A172 (cell line): ENCODE measurements at places on chromosomes 16 and 17. TPM values are rescaled to one million over a fixed set of nuclear protein-coding genes. Genes with fewer than 3 reads are reported as not detected.

The ROGDI gene
- 25.8 and 33.3 TPM in 2 replicates for total RNA-seq

The CD300LD gene
- total RNA-seq: not detected in 2 replicates

The KCNJ12 gene
- 0.03 and 0.05 TPM in 2 replicates for total RNA-seq

The KCNH4 gene
- 0.02 TPM in 1 of 2 replicates, not detected in the other for total RNA-seq

The PROCA1 gene
- 1.2 and 2.0 TPM in 2 replicates for total RNA-seq

The C16orf86 gene
- total RNA-seq: not detected in 2 replicates

The KCTD2 gene
- total RNA-seq: 25.6 and 25.7 TPM in 2 replicates

The RBFOX1 gene
- total RNA-seq: not detected in 2 replicates

The LPO gene
- not detected in 2 replicates for total RNA-seq

The SNN gene
- total RNA-seq: 20.7 and 30.9 TPM in 2 replicates

The TSPAN10 gene
- 5.7 and 6.8 TPM in 2 replicates for total RNA-seq

The ZPBP2 gene
- not detected in 2 replicates for total RNA-seq

The METTL2A gene
- total RNA-seq: 36.8 and 38.7 TPM in 2 replicates

The CIITA gene
- 0.07 TPM in 1 of 2 replicates, not detected in the other for total RNA-seq

The WFDC1 gene
- not detected in 2 replicates for total RNA-seq

GRCh38 chr16:54542805-54543505 lies 256.4 kb upstream of the IRX3 start:
- no peak for DNase-seq

DNA sequence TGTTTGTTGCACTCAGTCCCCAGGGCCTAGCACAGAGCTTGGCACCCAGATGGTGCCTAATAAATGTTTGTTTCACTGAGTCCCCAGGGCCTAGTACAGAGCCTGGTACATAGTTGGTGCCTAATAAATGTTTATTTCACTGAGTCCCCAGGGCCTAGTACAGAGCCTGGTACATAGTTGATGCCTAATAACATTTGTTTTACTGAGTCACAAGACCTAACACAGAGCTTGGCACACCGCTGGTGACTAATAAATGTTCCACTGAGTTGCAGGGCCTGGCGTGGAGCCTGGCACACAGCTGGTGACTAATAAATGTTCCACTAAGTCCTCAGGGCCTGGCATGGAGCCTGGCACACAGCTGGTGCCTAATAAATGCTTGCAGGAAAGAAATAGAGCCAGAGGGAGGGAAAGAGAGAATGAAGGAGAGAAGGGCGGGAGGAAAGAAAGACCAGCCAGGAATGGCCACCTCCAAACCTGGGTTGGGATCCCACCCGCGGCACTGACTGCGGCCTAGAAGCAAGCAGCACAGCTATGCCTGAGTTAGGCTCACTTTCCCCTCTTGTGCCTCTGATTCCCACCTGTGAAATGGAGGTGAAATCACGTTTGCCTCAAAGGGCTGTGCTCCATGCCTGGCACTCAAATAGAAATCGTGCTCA lies 7.5 kb downstream of the SLC5A11 start:
- no peak for DNase-seq

GRCh38 chr16:27945233-27945973 lies 118.1 kb downstream of the GSG1L start:
- no peak for DNase-seq

GRCh38 chr16:79401157-79401556 lies 199.4 kb downstream of the MAF start:
- no peak for DNase-seq

DNA sequence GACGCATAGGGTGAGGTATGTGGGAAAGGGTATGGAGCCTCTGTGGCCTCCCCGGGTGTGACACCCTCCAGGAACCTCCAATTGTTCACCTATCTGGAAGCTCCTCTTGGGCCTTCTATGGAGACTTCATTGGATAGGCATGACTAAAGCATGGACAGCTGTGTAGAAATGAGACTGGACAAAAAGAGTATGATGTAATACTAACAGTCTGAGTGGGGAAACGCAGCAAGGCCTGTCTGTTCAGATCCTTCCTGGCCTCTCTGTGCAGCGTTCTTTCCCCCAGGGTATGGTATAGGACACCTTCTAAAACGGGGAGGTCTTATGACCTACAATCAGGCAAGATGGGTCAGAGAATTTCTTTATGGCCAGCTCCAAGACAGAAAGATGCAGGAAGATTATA lies 30.7 kb upstream of the CCNF start:
- DNase-seq: no peak

DNA sequence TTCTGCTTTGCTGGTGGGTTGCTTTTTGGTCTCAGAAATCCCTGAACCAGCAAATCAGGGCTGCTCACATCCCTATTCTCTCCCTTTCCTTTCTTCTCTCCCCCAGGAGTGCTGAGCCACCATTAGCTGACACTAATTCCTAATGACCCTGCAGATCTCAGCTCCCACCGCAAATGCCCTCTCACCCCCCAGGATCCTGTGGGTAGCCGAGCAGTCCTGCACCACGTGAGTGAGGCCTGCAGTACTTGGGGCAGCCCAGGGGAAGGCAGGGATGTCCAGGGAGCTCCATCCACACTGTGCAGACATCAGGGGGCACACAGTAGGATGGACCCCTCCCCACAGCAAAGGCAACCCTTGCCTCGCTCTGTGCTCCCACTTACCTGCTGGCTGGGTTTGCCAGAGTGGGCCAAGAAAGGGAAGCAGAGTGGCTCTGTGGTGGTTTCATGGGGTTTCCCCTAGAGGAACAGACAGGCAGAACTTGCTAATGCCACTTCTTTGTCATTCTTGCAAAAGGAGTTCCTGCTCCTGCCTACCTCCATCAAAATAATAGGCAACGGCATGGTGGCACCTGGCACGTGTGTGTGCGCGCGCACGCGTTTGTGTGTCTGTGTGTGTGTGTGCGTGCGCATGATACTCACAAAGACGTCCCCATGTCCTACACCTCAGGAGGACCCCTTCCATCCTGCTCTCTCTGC lies 135.6 kb downstream of the GAS7 start:
- DNase-seq: no peak

GRCh38 chr16:21710938-21711337 lies 47.2 kb downstream of the OTOA start:
- no peak for DNase-seq

DNA sequence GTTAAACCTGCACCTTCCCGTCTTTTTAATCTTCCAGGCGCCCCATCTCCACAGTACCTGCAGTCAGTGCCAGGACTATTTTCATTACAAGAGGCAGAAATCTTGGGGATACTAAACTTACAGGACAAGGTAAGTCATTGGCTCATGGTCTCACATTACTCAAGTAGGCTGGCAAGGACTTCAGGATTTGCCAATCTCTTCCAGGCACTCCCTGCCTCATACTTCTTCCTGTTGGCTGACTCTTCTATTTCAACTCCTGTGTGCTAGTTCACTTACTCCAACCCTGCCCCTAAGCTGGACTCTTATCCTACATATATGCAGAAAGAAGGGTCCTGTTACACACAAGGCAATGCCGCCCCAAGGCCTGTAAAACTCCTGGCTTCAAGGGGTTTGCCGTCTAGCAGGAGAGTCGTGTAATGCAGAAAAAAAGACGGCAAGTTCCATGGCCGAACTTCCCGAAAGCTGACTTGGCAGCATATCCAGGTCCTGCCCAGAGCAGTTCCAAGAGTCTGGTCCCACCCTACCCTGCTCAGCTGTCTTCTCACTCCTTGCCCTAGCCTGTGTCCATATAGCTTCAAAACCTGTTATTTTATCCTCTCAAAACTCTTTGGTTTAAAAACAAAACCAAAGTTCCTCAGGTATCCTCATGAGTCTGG lies 14.8 kb downstream of the ERN1 start:
- no peak for DNase-seq

DNA sequence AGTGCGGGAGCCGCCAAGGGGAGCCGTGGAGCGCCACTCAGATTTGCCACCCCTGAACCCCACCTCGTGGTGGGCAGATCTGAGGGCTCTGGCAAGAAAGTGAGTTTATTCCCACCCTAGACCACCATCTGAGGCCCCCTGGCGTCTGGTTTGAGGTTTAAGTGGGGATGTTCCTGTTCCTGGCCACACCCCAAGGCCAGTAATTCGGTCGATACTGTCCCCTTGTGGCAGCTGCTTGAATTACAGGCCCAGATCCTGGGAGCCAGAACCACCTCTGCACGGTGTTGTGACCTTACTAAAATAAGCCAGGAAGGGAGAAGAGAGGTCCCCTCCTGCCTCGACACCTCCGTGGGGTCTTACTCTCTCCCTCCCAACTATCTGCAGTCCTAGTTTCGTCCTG lies 3.3 kb upstream of the LAT start:
- no peak for DNase-seq

DNA sequence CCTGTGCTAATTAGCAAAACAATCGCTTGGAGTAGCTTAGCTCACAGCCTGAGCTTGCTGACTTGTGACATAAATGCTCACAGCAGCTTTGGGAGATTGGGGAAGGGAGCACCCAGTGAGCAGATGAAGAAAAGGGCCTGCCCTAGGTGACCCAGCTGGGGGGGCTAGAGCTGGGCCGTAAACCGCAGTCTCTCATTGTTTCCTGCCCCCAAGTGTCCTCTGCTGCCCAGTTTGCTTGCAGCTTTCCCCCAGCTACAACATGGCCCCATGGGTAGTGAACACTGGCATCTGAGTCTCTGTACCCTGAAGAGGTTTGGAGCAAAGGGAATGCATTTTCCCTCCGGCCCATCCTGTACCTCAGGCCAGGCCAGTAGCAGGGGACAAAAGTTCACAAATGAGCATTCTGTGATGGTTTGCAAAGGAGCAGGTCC lies 349.4 kb downstream of the SLC39A11 start:
- no peak for DNase-seq

GRCh38 chr17:81959362-81960129 lies 1.4 kb downstream of the NOTUM start:
- no peak for DNase-seq

GRCh38 chr17:72452286-72453173 lies 331.7 kb downstream of the SOX9 start:
- DNase-seq: no peak

GRCh38 chr17:29162082-29162908 lies 17.9 kb downstream of the MYO18A start:
- DNase-seq: no peak

GRCh38 chr16:75143941-75144340 lies 4.4 kb upstream of the ZFP1 start:
- DNase-seq: no peak

DNA sequence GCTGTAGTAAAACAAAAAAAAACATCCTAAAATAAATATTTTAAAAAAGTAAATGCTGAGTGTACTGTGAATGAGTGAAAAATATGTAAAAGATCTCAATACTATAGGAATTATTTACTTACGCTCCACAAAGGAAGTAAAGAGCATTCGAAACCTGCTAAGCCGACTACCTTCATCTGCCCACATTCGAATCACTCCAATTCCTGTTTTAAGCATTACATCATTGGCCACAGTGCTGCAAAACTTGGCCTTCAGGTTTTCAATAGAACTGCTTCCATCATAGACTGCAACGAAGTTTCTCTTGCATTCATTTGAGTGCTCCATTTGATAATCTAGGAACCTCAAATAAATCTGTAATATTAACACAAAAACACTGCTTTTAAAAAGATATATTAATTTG lies 34.4 kb downstream of the NETO2 start:
- no peak for DNase-seq

- DNase-seq: peak; percentile 28
Observed at GRCh38 chr17:67779098-67779672, 46.1 kb upstream of the BPTF start.

- DNase-seq: no peak
Observed at GRCh38 chr16:60820361-60820760, 1215.9 kb downstream of the CDH8 start.

GRCh38 chr17:72117535-72118334 lies 3.1 kb upstream of the SOX9 start:
- no peak for DNase-seq

DNA sequence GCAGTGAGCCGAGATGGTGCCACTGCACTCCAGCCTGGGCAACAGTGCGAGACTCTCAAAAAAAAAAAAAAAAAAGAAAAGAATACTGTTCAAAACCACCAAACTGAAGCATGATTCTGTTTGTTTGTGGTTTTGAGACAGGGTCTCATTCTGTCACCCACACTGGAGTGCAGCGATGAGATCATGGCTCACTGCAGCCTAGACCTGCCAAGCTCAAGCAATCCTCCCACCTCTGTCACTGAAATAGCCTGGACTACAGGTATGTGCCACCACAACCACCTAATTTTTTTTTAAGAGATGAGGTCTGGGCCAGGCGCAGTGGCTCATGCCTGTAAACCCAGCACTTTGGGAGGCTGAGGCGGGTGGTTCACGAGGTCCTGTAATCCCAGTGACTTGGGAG lies 4.3 kb downstream of the SUMO2 start:
- no peak for DNase-seq

GRCh38 chr17:72345088-72345487 lies 224.3 kb downstream of the SOX9 start:
- DNase-seq: peak; percentile 42

DNA sequence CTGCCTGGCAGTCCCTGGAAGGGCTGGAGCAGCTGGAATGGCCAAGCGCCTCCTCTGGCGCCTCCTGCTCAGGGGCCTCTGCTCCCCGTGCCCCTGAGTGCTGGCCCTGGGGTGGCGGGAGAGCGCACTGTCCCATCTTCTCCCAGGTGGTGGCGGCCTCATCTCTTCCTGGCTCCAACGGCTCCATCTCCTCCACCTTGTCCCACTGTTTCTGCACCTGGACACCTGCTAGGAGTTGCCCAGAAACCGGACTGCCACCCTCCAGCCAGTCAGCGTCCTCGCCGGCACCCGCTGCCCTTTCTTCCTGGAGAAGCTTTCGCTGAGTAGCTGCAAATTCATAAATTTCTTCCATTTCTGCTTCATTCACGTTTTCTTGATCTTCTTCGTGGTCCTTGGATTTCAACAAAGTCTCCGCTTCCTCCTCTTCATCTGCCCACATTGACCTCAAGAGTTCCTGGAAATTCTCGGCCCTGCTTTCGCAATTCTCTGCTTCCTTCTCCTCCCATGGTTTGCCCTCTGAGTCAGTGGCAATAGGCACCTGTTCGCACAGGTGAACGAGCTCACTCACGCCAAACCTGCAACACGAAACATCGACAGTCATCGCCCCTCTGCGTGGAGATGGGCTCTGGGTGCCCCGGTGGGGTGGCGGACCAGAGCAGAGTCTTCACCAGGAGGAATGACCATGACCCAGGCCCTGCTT lies 13.7 kb upstream of the NLRC3 start:
- no peak for DNase-seq

DNA sequence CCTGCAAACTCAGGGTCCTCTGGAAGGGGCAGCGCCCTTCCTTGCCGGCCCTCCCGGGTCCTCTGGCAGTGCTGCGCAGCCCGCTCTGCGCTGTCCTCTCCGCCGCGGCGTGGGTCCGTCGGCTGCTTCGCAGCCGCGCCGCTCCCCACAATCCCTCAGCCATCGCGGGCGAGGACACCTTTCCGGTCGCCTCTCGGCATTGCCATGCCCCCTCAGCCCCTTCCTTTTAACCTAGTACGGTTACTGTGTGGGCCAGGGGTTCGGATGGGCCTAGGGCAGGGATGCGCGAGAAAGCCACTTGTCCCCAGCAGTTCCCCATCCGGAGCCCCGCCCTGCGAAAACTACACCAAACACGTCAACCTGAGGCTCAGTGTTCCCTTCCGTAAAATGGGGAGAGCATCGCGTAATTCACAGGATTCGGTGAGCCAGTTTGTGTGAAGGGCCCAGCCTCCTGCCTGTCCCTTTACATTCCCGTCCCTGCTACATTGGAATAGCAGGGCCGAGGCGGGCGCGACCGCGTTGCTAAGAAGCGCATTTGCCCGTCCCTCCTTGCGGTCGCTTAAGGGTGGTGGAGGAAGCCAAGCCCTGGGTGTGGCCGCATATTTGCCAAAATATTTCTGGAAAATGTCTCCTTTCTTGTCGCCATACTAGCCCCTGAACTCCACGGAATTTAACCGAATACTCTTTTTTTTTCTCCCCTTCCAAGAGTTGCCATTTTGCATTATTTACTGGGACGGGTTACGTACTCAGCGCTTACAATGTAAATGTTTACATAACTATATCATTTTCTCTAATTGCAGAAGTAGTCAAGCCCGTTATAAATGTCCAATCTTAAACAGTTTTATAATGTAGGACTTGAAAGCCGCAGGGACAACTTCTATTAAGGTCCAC lies 13.2 kb downstream of the COPZ2 start:
- DNase-seq: peak; percentile 88
